ENCODE measurements at places on chromosomes 11 and 22.

GRCh38 chr11:83007909-83008580, 63.7 kb downstream of the RAB30 start:
- ATAC-seq = peak; percentile 43

GRCh38 chr22:18905540-18906409, at the start of gene DGCR6:
TSS of gene DGCR6 (plus strand) at chr22:18906320. CDS start at chr22:18906375, 55 bp downstream.
- peak; percentile 85 for ATAC-seq

- peak; percentile 72 for ATAC-seq
Observed at GRCh38 chr11:12441231-12441861, 64.0 kb downstream of the PARVA start.

- no peak for ATAC-seq
Observed at GRCh38 chr11:122803716-122804115, 34.6 kb upstream of the CRTAM start.

- ATAC-seq = no peak
Observed at GRCh38 chr11:87355596-87355995, 317.9 kb downstream of the TMEM135 start.

DNA sequence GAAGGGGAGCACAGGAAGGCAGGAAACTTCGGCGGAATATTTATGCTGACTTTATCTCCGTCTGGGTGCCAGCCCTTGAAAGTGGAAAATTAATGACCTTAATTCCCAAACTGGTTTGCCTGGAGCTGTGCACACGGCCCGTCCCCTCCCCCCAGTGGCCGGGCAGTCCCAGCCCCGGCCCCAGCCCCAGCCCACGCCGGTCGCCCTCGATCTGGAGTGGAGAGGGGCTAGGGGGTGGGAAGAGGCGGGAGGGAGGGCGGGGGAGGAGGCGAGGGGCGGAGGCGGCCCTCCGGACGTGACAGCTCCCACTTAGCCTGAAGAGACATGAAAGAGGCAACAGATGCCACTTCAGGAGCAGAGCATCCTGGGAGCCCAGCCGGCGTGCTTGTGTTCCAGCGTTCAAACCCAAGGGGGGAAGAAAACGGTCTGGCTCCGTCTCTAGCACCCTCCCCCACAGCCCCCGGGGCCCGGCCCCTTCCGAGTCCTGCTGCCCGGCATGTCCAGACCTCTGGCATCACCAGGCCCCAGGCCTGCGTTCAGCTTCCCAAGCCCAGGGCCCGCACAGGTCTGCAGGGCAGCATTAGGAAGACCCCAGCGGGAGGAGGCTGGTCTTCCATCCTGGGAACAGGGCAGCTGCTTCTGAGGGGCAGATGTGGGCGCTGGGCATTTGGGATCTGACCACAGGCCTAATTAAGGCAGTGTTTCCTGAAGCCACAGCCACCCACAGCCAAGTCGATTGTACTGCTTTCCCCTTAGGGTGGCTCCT, 20.0 kb upstream of the LMO1 start:
- ATAC-seq = peak; percentile 71

- peak; percentile 25 for ATAC-seq
Observed at GRCh38 chr11:235609-235996, 539 bp downstream of the SIRT3 start.

DNA sequence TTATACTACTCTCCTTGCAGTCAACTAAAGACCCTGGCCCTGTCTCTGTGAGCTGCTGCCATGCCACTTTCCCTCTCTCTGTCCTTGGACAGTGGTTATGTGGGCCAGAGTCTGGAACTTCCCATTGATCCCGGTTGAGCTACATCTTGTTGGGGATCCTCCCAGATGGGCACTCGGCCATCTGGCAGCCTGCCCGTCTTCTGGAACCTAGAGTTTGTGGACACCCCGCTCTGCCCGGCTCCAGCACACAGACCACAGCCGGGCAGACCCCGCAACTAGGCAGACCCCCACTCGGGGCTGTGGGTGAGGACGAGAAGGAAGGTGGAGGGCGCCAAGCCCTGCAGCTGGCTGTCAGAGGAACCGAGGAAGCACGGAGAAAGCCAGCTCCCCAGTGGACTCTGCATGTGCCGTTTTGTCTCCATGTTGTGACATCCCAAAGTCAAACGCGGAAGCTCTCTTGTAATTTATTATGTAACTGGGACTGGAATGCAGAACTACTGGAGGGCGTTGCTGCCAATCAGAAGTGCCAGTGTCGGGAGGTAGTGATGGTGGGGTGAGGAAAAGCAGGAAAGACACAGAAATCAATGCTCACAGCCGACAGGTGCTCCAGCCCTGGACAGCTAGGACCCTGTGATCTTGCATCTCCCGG, 207.7 kb downstream of the CEP164 start:
- no peak for ATAC-seq

DNA sequence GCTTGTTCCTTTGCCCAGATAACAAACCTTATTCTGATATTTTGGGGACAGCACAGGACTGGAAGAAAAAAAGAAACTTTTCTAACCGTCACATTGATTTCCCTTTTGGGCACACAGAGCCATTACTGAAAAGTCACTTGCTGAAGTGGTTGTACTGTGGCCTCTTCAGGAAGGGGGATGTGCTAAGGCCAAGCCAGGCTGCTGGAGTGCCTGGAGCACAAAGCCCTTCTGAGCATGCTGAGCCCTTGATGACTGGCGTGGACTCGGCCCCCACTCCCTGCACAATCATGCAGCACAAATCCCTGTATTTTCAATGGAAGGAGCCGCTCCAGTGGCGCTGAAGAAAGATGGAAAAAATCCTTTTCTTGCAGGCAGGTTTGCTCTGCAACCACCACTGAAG, 164.2 kb downstream of the NTM start:
- ATAC-seq = no peak

- ATAC-seq = no peak
Observed at GRCh38 chr11:111416231-111416960, 37.3 kb upstream of the POU2AF1 start.

Measured in SK-N-SH treated with all-trans-retinoic acid at 6 μM for 48 hours (cell line).